ENCODE measurements at places on chromosomes 5 and 9.

DNA sequence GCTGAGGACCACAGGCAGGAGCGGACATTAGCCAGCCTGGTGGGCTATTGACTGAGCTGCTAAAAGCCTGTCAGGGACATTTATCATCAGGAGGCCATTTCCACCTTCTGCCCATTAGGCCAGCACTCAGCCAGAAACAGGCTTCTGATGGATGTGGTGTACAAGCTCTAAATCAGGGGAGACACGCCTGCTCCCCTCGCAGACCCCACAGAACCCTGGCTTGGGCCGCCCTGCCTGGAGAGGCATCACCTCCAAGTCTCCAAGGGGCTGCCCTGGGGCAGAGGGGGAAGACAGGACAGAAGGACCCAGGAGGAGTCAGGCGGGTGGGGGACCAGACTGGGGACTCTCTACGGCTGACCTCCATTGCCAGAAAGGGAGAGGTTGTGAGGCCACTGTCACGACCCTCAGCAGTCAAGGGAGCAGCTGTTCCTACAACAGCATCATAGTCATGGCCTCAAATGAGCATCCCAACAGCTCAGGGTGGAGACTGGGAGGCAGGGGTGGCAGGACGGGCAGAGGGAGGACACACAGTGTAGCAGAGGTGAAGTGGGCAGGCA, 24.0 kb upstream of the TRIM14 start:
- ATAC-seq: no peak

- peak; percentile 6 for ATAC-seq
Observed at GRCh38 chr5:172005708-172006320, 624 bp downstream of the FBXW11 start.

DNA sequence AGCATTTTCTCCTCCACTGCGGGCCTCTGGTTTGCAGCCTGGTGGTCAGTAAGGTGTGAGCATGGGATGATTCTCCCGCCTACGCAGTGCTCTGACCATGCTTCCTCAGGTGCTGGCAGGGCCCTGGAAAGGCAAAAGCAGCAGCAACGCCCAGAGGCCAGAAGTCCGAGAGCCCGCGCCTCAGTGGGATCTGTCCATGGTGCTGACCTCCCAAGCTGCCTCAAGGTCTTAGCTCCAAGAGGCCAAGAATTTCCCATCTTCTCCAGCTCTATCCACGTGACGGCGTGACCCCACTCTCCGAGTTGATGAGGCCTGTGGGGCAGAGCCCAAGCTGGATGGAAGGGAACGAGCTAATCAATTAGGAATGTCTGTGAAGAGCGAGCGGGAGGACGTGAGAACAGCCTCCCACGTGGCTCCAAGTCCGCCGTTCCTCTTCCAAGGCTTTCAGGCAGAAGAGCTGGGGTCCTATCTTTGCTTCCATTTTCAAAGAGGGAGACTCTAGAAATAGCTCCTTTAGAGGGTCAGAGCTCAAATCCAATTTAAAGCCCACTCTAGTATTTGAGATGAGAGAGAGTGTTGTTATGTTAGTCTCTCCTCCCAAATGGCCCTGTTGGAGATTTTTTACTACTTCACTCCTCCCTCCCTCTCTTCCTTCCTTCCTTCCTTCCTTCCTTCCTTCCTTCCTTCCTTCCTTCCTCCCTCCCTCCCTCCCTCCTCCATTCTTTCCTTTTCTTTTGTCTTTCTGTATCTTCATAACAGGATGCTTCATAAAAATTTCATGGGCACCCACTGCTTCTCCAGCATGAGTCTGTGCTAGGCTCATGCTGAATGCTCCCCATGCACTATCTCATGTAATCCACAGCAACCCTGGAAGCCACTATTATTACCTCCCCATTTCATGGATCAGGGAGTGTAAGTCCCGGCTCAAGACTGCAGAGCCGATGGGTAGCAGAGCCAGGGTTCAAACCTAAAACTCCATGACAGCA, 69.3 kb downstream of the OLFM1 start:
- no peak for ATAC-seq

GRCh38 chr5:39569857-39570256, 145.1 kb upstream of the DAB2 start:
- ATAC-seq: no peak

DNA sequence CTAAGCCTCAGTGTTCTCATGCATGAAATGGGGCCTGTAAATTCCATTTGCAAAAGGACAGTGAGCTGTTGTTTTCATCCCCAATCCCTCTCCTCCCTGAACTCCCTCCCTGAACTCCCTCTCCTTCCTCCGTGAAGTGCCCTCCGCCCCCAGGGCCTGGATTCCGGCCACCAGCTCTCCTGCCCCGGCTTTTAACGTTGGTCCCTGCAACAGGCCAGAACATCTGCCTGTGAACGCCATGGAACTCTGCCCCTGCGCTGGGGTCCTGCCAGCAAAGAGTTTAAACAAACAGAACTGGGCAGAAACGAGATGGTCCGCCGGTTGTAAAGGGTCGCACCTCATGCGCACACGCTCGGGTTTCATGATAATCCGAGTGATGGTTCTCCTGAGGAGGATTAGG, 62.4 kb downstream of the SMIM23 start:
- ATAC-seq: no peak

GRCh38 chr5:124185716-124186115, 560.7 kb downstream of the ZNF608 start:
- no peak for ATAC-seq

DNA sequence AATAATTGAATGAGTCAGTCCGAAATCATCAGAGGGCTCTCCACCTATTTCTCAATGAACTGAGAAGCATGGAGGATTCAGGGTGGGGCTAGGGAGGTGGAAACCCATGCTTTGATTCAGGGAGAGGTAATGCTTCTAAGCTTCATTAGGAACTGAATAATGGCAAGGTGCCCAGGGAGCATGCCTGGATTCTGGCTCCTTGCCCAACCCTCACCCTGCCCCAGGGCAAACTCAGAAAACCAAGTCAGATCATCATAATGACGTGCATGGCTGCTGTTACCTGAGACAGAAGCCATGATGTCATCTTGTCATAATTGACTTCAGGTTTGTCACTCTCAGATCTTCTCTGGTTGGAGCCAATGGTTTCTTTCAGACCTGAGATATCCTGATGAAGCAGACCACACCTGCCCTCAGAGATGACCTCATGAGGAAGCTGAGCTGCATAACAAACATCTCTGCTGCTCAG, 199.6 kb downstream of the SYK start:
- ATAC-seq: peak; percentile 91

DNA sequence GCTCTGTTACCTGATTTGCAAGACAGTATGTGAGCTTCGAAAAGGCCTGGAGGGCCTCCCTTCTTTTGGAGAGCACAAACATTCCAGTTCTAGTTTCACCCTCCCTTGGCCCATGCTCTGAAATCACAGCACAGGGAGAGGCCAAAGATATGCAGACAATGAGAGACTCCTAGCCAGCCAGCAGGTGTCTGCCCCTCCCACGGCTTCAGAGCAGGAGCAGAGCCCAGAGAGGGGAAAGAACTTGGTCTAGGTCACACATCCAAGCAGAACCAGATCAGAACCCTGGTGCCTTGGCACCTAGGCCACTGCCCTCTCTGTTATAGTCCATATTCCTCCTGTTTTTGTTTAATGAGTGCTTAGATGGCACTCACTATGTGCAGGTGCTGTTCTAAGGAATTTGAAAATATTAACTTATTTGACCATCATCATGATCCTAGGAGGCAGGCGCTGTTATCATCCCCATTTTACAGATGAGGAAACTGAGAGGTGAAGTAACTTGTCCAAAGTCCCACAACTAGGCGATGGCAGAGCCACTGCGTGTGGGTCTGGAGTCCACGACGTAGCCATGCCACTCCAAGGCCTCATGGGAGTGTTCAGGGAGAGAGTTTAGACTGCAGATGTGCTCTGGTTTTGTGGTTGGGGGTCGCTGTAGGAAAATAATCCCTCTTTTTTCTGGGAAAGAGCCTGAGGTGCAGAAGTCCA, 27.2 kb downstream of the TMOD1 start:
- ATAC-seq: peak; percentile 57

DNA sequence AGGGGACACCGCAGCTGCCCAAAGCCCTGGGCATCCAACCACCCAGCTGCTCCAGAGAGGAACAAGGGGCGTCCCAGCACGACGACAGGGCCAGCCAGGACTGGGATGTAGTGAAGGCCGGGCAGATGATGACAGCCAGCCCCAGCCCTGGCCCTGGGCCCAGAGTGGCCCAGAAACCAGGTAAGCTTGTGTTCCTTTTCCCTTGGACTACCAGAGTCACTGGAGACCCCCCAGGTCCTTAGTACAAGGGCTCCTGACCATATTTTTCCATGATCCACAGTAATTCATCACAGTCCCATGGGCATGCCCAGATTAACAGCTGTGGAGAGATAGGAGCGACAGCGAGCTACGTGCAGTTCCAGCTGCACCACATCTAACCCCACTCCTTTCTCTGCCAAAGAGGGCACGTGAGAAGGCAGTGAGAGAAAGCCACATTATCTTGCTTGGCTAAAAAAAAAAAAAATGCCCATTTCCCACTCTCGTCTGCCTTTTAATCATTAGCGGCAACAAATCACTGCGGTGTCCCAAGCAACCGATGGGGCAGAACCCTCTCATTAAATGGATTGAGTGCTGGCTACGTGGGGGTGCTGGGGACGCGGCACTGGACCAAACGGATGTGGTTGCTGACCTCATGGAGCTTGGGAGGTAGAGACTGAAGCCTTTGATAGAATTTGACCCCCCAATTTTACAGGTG, 21.7 kb upstream of the SYNPO start:
- ATAC-seq: no peak

DNA sequence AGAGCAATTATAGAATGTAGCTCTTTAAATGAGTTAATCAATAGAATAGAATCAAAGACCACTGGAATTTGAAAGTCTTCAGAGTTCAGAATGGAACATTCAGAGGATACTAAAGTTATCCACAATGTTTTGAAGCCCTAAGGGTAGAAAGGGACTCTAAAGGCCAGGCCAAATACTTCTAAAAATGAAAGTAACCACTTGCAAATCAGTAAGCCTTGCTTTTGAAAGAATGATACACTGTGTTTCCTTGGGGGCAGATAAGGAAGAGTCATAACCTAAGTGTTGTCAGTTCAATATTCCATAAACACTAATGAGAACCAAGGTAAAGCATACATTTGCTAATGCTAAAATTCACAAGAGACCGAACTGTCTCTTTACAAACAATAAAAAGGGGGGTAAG, 813.5 kb downstream of the PTPRD start:
- no peak for ATAC-seq

- no peak for ATAC-seq
Observed at GRCh38 chr9:114454652-114455051, 50.6 kb downstream of the WHRN start.

GRCh38 chr5:141875795-141876627, 2.2 kb downstream of the PCDH1 start:
- ATAC-seq: peak; percentile 12

GRCh38 chr9:136231478-136232297, 13.9 kb downstream of the QSOX2 start:
- no peak for ATAC-seq

GRCh38 chr5:95930141-95930930, 31.3 kb downstream of the ELL2 start:
- ATAC-seq: no peak

All from motor neuron (in vitro differentiated cells).